Hypothalamus (tissue), 51 donors: ENCODE measurements at places on chromosomes 16 and 17.

DNA sequence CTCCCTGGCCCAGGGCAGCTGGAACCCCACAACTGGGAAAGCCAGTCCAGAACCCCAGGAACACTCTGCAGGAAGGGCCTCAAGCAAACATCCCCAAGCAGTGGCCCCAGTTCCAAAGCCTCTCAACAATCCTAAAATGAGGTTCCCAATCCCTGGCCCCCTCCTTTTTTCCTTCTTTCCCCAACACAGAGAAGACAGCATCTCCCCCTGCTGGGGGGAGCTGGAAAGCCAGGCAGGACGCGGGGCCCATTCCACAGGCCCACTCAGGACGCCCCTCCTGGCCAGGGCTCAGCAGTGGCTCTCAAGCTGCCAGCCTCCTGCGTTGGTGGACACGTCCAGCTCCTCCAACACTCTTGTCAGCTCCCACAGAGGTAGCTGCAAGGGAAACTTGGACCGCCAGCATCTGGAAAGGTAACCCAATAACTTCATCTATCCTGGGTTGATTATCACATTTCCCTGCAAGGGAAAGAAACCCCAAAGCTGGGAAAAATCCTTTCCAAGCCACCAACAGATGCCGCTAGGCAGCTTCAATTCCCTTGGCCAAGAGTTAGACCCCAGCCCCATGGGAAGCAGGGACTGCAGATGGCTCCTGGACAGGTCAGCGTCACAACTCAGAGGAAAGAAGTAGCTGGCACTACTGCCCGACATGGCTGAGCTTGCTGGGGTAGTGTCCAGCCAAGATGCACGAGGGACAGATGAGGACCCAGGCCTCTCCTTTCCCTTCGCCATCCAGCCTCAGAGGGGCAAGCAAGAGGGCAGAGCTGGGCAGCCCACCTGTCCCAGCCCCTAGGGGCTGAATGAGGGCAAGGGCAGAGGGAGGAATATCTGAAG, 7.6 kb downstream of the HDAC5 start:
- DNase-seq, result no peak

- DNase-seq, result no peak
Measured at GRCh38 chr16:23339787-23340186, 37.7 kb downstream of the SCNN1B start.

DNA sequence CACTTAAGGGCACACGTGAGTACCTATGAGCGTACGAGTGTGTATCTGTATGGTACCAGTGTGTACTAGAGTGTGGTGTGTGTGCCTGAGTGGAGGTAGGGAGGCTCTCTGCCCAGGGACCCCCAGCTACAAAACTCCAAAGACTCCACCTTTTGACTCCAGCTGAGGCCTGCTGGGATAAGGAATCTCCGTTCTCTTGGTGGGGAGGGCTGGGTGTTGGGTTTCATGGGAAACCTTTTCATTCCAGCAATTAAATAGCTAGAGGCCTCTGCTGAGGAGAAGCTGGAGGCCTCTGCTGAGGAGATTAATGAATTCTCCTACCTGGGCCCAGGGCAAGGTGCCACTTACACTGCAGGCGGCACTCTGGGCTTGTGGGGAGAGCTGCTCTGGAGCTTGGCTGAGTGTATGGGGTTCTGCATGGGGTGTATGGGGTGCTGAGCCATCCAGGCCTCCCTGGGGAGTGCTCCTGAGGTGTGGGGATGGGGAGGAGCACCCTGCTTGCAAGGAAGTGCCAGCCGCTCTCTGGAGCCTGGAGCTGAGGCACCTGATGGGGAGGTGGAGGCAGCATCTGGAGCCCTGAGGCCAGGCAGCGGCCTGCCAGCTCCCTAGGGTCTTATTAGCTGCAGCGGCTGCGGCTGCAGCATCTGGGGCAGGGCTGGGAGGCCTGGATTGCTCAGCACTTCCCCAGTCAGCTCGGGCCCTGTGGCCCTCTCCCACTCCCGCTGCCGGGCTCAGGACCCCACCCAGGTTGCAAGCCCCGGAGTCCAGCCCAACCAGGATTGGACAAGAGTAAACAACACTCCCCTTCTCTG, 4.6 kb downstream of the ANKRD13B start:
- DNase-seq, result no peak

DNA sequence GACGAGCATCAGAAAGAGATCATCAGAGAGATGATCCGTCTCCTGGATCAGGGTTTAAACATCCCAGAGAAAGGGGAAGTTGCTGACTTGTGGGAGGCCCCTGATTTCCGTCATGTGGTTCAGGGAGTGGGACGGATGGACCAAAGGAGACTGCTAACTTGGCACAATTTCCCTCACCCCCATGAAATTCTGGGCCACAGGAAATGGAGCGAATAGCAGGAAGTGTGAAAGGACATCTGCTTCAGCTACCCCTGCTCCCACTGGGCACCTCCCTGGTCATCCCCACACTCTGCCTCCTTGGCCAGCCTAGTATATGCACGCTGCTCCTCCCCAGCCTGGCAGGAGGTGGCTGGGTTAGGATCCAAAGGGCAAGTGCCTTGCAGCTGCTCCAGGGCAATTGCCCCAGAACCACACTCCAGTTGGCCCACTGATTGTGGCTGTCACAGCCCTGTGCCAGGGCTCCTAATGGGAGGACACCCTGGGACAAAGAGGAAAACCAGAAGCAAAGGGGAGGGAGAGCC, 1.3 kb downstream of the ARRB2 start:
- no peak for DNase-seq

- DNase-seq, result no peak
Measured at GRCh38 chr17:37546302-37546701, 56.6 kb downstream of the DUSP14 start.

DNA sequence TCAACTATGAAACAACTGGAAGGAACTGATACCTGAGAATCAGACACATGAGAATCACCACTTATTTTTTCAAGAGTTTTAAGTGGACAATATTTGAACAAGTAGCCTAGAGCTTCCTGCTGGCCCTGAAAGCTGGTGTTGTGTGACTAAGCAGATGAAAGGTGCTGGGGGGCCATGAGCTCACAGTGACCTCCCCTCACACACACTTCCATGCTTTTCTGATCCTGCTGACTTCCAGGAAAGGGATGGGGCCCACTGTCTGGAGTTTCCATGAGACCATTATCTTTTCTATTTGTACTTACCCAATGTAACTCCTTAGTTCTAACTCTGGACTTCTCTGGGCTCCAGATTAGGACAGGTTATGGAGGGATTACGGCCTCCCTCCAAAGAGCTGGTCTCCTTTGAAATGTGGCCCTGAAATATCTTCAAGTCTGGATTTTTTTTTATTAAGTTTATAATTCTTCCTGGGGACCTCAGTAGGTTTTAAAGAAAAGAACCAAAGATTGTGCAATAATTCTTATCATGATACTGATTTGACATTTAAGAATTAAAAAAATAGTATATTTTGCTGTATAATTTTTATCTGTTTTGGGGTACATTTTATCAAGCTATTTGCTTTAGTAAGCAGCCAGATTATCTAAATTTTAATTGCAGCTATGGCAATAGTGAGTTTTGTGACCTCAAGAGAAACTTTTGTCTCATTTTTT, 4.9 kb downstream of the CAPNS2 start:
- DNase-seq, result no peak

- no peak for DNase-seq
Measured at GRCh38 chr16:23950291-23950894, 114.6 kb downstream of the PRKCB start.

DNA sequence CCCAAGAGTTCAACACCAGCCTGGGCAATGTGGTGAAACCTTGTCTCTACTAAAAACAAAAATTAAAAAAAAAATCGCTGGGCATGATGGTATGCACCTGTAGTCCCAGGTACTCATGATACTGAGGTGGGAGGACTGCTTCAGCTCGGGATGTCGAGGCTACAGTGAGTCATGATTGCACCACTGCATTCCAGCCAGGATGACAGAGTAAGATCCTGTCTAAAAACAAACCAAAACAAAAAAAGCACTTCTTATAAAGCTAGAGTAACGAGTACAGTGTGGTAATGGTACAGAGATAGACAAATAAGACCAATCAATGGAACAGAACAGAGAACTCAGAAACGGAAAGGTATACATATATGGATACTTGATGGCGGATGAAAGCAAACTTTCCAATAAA, 4.4 kb downstream of the NSMCE1 start:
- DNase-seq, result no peak

DNA sequence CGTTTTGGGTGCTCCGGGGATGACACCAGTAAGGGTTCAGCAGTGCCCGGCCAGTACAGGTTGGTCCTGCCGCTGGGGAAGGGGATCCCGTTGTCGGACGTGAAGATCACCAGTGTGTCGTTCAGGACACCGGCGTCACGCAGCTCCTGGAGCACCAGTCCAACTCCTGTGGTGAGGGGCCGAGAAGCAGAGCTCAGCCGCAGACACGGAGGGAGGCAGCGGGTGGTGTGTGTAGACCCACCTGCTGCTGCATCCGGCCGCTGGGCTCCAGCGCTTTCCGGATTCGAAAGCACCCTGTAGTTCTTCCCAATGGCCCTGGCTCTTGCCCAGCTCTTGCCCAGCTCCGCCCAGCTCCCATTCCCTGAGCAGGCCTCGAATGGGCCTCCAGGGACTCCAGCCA, 8.0 kb downstream of the SGSH start:
- no peak for DNase-seq

- peak; percentile 95 for DNase-seq
Measured at GRCh38 chr16:20900299-20901067, at the start of the genes DCUN1D3 and LYRM1. DCUN1D3 (minus strand) TSS chr16:20900358; CDS start chr16:20862538, 37,820 bp downstream. LYRM1 (plus strand) TSS chr16:20900771; CDS start chr16:20915556, 14,785 bp downstream.

DNA sequence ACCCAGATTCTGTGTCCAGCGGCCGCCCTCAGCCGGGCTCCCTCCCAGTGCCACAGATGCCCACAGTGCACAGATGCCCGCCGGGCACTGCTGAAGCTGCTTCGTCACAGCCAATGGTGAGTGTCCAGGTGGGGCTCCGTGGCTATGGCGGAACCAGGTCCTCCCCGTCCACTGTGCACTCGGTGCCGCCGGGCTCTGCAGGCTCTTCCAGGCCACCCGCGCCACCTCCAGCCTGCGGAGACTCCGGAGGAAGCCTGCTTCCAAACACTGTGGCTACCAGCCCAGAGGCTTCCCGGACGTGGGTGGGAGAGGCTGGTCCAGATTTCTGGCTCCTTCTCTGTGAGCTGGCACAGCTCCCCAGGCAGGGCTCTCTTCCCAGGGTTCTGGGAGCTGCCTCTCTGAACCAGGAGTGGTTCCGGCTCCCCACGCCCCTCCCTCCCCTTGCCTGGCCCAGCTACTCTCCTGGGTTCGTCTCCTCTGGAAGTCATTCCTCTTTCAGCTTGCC, 2.8 kb upstream of the PYCR1 start:
- peak; percentile 64 for DNase-seq

- DNase-seq, result no peak
Measured at GRCh38 chr17:31529841-31530251, 138.4 kb downstream of the RAB11FIP4 start.

GRCh38 chr17:6749519-6749918, 6.3 kb upstream of the XAF1 start:
- DNase-seq, result no peak

DNA sequence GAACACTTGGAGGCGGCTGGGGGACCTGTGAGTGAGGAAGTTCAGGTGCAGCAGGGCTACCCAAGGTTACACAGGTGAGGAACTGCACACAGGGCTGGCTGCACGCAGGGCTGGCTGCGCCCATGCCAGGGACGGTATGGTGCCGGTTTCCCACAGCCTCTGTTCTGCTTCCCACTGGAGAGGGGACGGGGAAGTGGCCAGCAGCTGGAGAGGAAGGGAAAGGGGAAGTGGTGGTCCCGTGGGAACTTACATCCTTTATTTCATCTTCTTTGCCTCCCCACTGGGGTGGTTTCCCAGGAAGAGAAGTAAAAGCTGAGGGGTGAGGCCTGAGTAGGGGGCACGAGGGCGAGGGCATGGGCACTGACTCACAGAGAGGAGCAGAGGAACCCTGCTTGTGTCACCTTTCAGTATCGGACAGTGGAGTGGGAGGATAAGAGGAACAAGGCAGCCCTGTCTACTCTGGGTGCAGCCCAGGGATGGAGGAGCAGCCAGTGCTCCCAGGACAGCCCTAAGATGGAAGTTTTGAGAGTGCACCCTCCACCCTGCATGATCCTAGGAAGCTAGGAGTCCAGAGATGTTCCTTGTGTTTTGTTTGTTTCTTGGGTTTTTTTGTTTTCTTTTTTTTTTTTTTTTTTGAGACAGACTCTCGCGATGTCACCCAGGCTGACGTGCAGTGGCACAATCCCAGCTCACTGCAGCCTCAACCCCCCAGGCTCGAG, 25.5 kb upstream of the CDH1 start:
- DNase-seq, result peak; percentile 33

GRCh38 chr16:88035292-88035691, 84.1 kb downstream of the BANP start:
- no peak for DNase-seq

GRCh38 chr16:30722916-30723315, 23.9 kb downstream of the SRCAP start:
- DNase-seq, result no peak

DNA sequence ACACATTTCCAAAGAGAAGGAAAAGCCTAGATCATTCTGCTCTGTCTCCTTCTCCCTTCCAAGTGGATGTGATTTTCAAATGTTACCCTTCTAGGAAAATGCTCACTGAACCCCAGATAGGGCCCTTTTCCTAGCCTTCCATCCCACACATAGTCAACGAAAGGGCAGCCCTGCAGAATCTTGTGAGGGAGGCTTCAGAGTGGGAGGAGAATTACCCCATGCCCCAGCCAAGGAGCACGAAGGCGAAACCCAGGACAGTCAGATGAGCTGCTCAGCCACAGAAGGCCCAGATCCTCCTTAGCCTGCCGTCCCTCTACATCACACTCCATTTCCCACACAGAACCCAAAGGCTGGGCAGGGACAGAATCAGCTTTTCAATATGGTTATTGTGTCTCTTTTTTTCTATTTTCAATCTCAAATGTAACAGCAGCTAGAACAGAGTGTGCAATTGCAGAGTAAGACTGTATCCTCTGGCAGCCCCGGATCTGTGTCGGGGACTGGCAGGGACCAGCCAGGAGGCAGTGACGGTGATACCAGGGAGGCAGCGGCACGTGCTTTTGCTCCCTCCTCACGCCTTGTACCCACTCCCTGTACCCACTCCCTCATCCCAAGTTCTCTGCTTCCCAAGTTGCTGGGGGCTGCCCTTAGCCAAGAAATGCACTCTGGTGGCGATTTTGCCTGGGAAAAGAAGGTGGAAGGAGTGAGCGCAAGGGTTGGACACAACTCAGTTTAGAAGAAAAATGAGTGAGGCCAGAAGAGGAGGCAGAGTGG, 3.7 kb upstream of the SDK2 start:
- no peak for DNase-seq

GRCh38 chr16:55912022-55912421, 36.8 kb upstream of the CES5A start:
- no peak for DNase-seq
